NCI-H2171 treated with DMSO at 0.1 percent for 48 hours (cell line): ENCODE measurements at places on chromosomes 11 and 22.

- DNase-seq, result peak; percentile 36
Observed at GRCh38 chr11:100759856-100760255, 72.8 kb downstream of the ARHGAP42 start.

GRCh38 chr22:28174509-28174908 is 255.5 kb upstream of the PITPNB start:
- no peak for DNase-seq

DNA sequence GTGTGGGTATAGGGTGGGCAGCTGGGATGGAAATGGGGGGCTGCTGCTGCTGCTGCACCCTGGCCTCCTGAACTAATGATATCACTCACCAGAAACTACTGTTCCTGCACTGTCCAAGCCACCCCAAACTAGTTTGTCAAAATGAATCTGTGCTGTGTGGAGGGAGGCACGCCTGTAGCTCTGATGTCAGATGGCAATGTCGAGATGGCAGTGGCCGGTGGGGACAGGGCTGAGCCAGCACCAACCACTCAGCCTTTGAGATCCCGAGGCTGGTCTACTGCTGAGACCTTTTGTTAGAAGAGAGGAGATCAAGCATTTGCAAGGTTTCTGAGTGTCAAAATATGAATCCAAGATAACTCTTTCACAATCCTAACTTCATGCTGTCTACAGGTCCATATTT is 1.3 kb downstream of the RAG1 start:
- DNase-seq, result no peak

GRCh38 chr11:45924927-45925326 is 2.5 kb downstream of the LARGE2 start:
- no peak for DNase-seq

DNA sequence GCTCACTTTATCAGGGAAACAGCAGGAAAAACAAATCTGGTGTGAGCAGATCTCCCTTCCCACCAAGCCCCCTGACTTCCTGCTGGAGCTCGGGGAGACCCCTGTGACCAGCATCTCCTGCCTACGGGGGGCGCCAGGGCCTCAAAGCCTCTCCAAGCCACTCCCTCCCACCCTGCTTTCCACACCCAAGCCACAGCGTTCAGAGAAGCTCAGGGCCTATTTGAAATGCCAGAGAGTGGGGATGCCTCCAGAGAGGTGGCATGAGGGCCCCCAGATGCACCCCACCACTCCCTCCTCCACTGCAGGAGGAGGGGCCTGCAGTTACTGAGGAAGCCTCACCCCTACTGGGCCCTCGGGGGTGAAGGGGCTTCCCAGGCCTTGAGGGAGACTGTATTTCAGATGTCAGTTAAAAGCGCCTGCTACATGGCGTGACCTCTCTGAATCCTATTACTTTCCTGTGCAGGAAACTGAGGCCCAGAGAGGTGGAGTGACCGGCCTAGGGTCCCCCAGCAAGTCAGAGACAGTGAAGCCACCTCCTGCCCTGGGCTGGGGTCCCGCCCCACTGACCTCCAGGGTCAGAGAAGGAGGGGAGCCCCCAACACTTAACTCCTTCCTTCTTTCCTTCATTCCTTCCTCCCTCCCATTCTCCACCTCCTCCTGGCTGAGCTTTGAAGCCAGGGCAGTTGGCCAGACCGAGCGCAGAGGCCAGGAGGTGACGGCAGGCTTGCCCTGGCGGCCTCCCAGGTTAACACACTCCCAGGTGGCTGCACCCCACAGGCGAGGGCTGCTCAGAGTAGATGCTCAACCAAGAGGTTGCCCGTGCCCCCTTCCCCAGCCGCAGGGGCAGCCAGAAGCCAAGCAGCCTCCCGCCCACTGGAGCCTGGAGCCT is 6.0 kb upstream of the CDKN1C start:
- DNase-seq, result peak; percentile 5

DNA sequence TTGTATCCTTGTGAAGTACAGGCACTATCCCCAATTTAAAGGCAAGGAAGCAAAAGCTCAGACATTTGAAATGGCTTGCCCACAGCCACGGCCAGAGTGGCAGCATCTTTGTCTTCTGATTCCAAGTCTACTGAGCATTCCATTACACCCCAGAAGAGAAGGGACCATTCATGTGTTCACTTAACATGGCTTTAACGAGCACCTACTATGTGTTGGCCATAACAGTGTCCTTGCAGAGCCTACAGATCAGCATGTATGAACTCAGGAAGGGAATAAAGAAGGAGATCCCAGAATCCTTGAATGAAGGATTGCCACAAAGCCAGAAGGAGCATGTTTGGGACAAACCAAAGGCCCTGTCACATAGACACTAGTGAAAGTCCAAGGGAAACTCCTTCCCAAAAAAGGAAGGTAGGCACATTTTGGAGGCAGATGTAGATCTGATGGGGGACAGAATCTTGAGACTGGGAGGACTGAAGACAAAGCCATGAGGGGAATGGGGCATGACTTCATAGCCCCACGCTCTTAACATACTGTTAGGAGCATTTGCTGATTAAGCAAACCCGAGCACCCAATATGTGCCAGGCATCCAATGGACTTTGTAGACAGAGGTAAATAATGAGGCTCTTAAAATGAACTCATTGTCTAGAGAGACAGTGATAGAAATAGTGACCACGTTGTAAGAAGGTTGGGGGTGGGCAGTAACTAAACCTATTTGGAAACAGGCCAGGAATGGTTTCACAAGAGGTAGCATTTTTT is 54.9 kb downstream of the P4HA3 start:
- DNase-seq, result no peak

- no peak for DNase-seq
Observed at GRCh38 chr11:1592628-1593027, 5.5 kb downstream of the KRTAP5-2 start.
